ENCODE measurements at places on chromosomes 6 and 20.

GRCh38 chr20:542777-543368 lies 717 bp downstream of the CSNK2A1 start:
- no peak for DNase-seq

DNA sequence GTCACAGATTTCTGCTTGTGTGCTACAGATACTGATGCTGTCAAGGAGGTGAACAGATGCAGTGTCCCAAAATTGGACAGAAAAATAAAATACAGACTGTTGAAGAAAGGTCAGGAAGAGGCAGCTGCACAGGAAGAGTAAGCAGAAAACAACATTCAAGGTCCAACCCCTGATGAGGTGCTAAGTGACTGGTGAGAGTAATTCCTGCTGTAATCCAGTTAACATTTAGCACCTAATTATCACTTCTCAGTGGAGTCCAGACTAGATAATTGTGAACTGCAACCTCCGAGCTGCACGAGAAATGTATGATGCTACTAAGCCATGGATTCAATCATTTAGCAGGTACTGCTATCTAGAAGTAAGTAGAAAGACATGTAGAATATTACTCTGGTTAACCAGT lies 36.3 kb upstream of the NRSN1 start:
- DNase-seq = no peak

DNA sequence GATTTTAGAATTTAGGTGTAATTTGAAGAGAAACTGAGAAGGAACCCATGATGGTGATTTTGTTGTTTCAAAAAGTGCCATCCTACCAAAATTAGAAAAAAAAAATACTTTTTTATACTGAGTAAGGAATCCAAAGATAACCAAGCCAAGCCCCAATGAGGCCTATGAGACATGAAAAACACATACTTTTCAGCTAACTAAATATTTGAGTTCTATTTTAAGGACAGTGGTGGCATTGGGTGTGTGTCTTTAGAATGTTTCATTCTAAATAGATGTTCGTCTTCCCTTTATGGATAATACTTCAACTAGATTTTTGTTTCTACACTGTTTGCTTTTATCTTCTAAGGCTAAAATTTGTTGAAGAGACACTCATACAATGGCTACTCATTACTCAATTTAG lies 9.6 kb downstream of the CD24 start:
- no peak for DNase-seq

DNA sequence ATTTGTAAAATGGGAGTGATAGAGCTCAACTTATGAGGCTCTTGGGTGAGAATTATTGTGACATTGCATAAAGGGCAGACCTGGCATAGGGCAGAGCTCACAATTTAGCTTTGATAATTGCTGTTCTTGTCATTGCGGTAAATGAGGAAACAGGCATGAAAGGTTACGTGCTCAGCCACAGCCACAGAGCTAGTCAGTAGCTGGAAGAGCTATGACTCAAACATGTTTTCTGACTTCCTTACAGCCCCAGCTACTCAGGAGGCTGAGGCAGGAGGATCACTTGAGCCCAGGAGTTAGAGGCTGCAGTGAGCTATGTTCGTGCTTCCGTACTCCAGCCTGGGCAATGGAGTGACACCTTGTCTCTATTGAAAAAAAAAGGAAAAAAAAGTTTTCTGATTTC lies 3.5 kb upstream of the GHRH start:
- peak; percentile 33 for DNase-seq

DNA sequence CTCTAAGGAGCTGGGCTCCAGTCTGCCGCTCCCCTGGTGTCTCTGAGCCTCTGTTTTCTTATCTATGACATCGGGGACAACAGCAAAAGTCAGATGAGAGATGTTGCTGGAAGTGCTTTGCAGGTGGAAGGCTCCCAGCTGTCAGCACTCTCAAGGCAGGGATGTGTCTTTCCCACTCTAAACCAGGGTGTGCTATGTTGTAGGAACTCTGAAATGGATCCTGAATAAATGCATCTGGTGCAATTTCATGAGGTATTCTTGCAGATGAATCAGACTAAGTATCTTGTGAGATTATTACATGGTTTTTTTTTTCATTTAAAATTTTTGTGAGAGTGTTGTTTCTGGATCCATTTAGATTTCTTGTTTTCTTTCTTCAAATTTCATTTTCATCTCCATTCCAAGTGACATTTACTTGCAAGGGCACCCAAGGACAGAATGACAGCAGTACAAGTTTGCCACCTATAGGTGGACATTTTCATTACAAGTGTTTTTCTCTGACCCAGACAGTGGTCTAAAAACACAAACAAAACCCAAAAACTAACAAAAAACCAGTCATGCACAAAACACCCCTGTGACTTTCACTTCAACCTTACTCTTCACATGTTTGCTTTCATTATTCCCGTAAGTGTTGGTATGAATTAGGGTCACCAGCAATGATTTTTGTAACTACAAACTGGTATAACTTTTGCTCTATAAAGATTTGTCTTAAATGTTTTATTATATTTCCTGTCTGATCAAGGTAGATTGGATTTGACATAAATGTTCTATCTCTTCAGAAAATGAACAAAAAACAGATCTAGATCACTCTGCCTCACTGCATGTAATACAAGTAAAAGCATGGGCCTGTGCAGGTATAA lies 14.7 kb upstream of the SIM1 start:
- no peak for DNase-seq

DNA sequence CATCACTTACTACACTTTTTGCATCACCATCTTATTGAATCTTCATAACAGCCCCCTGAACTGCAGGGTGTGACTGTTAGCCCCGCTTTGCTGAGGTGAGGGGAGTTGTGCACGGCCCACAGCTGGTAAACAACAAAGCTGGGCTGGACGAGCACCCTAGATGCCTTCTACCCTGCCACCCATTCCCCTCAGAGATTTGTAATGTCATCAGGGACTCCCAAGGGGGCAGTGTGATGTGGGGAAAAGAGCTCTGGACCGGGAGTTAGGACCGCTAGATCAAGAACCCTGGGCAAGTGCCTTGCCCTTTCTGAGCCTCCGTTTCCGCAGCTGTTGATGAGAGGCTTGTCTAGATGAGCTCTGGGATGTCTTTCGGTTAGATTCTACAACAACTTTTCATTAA lies 20.9 kb downstream of the PKIG start:
- DNase-seq = no peak

GRCh38 chr20:58984691-58985090 lies 3.6 kb downstream of the NELFCD start:
- no peak for DNase-seq

DNA sequence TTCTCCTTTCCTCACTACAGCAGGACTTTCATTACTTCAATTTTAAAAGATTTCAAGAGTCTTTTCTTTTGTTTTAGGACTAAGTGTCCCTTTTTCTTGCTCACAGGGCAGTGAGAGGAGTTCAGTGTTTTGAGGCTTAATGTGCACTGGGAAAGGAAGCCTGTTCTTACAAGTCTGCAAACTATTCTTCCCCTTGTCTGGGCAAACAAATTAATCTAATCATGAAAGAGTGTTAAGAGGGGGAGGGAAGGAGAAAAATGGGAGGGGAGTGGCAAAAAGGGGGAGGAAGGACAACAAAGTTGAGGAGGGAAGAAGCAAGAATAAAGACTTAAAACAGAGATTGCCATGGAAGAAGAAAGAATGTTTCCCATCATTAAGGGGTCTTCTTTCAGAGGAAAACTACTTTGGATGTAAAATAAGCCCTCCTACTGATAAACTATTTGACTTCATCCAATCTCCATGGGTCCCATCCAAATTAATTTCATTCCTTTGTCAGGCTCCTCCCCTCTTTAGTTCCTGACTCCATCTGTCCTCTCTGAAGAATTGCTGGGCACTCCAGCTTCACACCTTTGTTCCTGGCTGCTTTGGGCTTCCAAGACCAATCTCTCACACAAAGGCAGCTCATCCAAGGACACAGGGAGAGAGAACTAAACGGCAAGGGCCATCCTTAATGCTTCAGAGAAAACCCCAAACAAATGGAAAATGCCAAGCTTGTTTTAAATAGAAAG lies 244.5 kb downstream of the TPBG start:
- no peak for DNase-seq

GRCh38 chr6:87858440-87858839 lies 156.4 kb upstream of the AKIRIN2 start:
- DNase-seq = no peak

- no peak for DNase-seq
Measured at GRCh38 chr20:36856691-36857635, 19.0 kb upstream of the TLDC2 start.

- DNase-seq = no peak
Measured at GRCh38 chr6:169962604-169963469, 211.4 kb downstream of the ERMARD start.

GRCh38 chr6:169573883-169574282 lies 127.9 kb downstream of the WDR27 start:
- DNase-seq = no peak

- DNase-seq = peak; percentile 50
Measured at GRCh38 chr6:158939255-158940159, 60.5 kb downstream of the RSPH3 start.

- DNase-seq = no peak
Measured at GRCh38 chr6:123000244-123000770, 4.3 kb downstream of the CLVS2 start.

DNA sequence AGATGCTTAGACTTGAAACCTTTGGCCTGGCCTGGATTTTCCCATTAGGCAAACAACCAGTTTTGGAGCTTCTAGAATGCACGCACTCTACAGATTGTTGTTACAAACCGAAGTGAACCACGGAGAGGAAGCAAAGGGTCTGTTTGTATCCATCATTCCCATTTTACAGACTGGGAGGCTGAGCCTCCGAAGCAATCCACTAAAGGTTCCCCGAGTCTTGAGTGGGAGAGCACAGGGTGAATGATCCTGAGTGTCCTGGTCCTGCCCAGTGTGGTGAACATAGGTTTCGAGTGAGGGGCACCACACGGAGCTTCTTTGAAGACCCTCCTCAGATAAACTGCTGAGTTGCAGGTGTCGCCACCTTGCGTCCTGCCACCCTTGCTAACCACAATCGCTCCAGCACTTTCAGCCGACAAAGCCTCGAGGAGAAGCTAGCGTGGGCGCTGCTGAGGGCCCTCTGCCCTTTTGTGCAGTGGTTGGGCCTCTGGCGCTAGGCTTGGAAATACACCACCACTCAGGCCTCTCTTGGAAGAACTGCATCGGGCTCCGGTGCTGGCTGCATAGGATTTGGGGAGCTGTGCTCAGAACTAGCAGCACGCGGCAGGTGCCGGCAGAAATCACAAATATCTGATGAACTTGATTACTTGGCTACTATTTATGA lies 1.4 kb upstream of the PRDM13 start:
- DNase-seq = no peak

- no peak for DNase-seq
Measured at GRCh38 chr6:13256266-13257001, 71.9 kb downstream of the TBC1D7 start.

DNA sequence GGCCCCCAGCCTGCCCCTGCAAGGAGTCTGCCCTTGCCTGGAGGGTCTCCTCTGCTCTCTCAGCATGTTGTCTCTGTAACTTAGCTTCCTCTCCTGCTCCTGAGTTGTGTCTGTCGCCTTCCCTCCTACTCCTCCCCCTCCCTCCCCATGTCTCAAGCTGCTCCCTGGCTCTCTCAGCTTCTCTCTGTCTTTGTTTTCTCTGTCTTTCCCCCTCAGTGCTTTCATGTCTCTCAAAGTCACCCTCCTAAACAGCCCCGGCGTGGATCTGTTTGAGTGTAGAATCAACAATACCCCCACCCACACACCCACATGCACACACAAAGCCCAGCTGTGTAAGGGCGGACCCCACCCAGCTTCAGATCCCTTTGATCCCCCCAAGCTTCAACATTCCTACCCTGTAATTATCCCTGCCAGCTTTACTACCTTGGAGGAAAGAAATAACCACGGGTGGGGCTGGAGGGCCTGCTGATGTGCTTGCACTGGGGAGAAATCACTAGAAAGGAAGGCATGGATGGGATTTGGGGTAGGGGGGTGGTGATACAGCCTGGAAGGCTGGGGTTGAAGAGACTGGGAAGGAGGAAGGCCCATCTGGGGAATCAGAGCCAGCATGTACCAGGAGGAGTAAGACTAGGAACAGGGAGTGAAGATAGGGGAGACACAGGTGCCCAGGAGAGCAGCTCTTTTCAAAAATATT lies 1.0 kb upstream of the LY6G6D start:
- no peak for DNase-seq

DNA sequence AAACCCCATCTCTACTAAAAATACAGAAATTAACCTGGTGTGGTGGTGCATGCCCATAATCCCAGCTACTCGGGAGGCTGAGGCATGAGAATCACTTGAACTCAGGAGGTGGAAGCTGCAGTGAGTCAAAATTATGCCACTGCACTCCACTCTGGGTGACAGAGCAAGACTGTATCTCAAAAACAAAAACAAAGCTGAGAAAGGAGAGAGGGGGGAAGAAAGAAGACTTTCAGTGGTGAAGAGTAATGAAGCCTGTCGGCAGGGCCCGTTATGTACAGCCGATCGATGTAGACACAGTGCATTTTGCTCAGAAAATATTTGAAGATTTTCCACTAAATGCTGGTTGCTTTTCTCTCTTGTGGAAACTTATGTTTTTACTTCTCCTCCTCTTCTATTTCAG lies 13.8 kb downstream of the VAPB start:
- no peak for DNase-seq

- DNase-seq = no peak
Measured at GRCh38 chr6:115665310-115665709, 395.4 kb downstream of the FRK start.

DNA sequence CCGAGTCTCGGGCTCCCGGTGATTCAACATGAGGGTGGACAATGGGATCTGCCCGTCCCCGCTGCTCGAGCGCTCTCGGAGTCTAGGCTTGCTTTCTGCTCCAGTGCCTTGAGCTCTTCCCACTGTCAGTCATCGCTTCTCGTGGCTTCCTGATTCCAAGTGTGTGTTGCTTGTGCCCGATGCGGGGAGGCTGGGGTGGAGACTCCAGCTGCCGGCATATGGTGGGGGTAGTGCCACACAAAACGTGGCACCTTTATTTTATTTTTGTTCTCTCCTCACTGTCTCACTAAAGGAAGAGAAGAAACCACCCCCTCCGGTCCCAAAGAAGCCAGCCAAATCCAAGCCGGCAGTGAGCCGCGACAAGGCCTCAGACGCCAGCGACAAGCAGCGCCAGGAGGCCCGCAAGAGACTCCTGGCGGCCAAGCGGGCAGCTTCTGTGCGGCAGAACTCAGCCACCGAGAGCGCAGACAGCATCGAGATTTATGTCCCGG lies 14.8 kb upstream of the MYL9 start:
- DNase-seq = no peak

All from GM06990 (cell line).